ENCODE measurements at places on chromosomes 12 and 14.

GRCh38 chr12:10801741-10802140, 686 bp downstream of the TAS2R7 start:
- DNase-seq = no peak

- no peak for DNase-seq
Measured at GRCh38 chr14:39398382-39398781, 33.9 kb downstream of the FBXO33 start.

- DNase-seq = no peak
Measured at GRCh38 chr14:64008016-64008415, 155.2 kb downstream of the SYNE2 start.

GRCh38 chr14:101457936-101458740, 103.2 kb upstream of the DIO3 start:
- DNase-seq = no peak

GRCh38 chr12:60191676-60192359, 596.0 kb downstream of the SLC16A7 start:
- DNase-seq = no peak

GRCh38 chr12:27814851-27815591, 35.0 kb upstream of the MANSC4 start:
- no peak for DNase-seq

GRCh38 chr14:23209651-23210423, 26.4 kb upstream of the SLC7A8 start:
- no peak for DNase-seq

GRCh38 chr12:76943008-76943407, 64.2 kb upstream of the CSRP2 start:
- DNase-seq = no peak

DNA sequence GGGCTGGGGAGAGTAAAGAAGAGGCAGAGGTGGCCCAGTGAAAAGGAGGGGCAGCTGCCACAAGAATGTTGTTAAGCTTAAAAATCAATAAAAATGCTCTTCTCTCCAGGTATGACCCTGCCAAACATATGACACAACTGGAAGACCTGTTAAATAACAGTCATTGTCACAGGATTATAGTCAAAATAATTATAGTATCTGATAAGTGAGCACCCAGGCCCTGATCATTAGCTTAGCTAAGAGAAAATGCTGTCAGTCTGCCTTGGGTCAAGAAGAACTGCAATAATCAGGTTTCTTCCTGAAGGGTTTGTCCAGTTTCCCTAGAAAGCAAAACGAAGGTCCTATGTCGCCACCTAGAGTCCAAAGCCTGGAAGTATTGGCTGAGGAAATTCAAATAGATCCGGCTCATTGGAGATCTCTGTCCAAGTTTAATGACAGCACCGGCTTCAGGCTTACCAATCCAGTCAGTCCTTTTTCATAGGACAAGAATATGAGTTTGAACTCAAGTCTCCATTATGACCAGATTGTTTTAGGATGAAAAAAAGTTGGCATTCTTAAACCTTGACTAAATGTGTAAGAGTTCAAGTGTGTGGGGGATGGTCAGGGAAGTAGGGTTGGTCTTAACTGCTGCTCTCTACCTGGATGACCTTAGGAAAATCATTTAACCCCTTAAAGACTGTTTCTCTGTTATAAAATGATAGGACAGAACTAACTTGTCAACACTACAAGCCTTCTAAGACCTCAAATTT, 22.5 kb upstream of the NKX2-8 start:
- peak; percentile 2 for DNase-seq

- DNase-seq = no peak
Measured at GRCh38 chr14:55547650-55548315, 32.2 kb upstream of the KTN1 start.

All from effector CD8-positive, alpha-beta T cell (primary cell).